Osteoblast (primary cell): ENCODE measurements at places on chromosomes 13 and 19. TPM values are rescaled to one million over a fixed set of nuclear protein-coding genes. Genes with fewer than 3 reads are reported as not detected.

The ZNF547 gene
- total RNA-seq = 3.5 and 5.1 TPM in 2 replicates

The ZNF416 gene
- total RNA-seq = 4.3 and 6.2 TPM in 2 replicates

The ZNF610 gene
- total RNA-seq = 2.9 and 3.3 TPM in 2 replicates

The CGB2 gene
- not detected in 2 replicates for total RNA-seq

The SELENOV gene
- total RNA-seq = not detected in 2 replicates
